ENCODE measurements at places on chromosomes 7 and 10.

DNA sequence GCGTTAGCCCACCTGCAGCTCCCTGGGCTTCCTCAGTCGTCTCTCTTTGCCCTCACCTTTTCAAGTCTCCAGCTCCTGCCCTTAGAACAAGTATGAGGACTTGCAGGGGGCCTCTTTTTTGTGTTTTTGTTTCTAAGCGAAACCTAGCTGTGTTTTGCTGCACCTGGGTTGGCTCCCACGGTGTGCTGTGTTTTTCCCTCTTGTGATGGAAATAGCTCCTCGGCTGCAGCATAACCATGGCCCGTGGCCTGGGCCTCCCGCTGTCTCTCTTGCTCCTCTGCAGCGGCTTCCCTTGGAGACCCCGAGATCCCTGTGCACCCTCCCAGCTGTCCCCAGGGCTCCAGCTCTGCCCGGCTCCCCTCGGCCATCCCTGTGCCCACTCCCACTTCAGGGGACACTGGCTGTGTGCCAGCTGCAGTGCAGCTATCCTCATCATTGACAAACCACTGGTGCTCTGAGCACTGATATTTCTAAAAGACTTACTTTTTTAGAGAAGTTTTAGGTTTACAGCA is 75.6 kb upstream of the TCERG1L start:
- no peaks in the 10 kb centered on the region for H3K4me1 ChIP-seq
- peak; percentile 12 for DNase-seq
- H3K27me3 ChIP-seq: no peaks in the 10 kb centered on the region
- no peak overlapping the region for H3K4me3 ChIP-seq

GRCh38 chr10:42932116-42932515 is 144.8 kb upstream of the RET start:
- H3K36me3 ChIP-seq: no peaks in the 10 kb centered on the region
- H3K27me3 ChIP-seq: peaks cover 82% of the 10 kb centered on the region
- H3K4me1 ChIP-seq: peaks cover 18% of the 10 kb centered on the region
- no peak overlapping the region for H3K4me3 ChIP-seq
- DNase-seq: no peak

DNA sequence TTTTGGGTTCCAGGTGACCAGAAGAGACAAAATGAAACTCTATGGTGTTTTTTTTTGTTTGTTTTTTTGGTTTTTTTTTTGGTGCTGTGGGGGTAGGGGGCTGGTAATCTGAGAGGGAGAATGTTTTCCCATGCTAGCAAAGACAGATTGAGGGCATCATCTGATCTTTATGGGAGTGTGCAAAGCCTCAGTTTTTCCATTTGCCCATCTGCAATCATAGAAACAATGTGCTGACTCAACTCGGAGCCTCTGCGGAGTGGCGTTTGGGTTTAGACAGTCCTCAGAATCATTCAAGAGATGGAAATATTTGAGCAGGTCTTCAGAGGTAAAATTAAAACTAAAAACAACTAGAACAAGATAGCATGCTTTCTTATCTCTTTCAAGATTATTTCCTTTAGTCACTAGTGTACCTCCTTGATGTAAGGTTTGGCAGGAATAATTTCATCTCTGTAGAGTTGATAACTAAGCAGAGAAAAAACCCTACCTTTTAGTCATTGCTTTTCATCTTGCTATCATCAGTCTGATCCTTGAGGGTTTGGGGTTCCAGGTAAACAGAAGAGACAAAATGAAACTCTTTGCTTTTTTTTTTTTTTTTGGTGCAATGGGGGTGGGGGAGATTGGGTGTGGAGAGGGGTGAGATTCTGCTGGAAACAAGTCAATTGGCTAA is 18.0 kb downstream of the CNNM2 start:
- no peak overlapping the region for H3K27ac ChIP-seq
- no peak overlapping the region for H3K4me3 ChIP-seq
- peaks cover 8% of the 10 kb centered on the region for H3K36me3 ChIP-seq
- H3K4me1 ChIP-seq: no peaks in the 10 kb centered on the region
- DNase-seq: no peak

DNA sequence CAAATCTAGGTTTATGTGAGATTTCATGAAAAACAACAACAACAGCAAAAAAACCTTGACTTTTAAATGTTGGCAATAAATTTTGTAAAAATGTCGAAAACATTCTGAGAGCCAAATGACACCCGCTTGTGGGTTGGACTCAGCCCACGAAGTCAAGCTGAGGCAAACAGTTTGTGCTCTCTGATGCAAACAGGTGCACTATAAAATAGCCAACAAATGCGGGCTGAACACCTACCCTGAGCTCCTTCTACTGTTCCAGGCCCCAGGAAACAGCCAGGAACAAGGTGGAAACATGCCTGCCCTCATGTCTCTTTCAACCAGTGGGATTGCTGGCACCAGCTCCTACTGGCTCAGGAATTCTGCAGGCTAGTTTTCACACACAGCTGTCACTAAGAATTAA is 105.0 kb upstream of the ZNF716 start:
- H3K36me3 ChIP-seq: no peaks in the 10 kb centered on the region
- H3K27me3 ChIP-seq: no peaks in the 10 kb centered on the region
- no peak overlapping the region for H3K27ac ChIP-seq
- H3K4me3 ChIP-seq: no peak overlapping the region
- DNase-seq: no peak

DNA sequence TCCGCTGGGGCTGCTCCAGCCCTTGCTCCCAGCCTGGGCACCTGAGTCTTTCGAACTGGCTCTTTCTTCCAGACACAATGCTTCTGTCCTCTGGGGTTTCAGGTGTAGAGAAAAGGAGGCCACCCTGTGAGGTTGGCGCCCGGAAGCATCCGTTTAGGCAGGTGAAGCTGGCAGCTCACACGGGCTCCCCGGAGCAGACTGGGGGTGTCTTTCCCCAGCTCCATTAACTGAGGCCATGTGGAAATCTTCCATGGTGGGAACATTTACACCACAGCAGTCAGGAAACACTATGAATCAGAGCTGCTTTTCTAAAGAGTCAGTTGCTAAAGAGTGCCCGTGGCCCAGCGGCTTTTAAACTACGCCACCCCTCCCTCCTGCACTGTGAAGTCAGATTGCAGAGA is 29.2 kb downstream of the PRKAG2 start:
- peaks cover 51% of the 10 kb centered on the region for H3K4me1 ChIP-seq
- H3K27ac ChIP-seq: no peak overlapping the region
- peaks cover 6% of the 10 kb centered on the region for H3K36me3 ChIP-seq
- DNase-seq: no peak

- no peaks in the 10 kb centered on the region for H3K36me3 ChIP-seq
- no peaks in the 10 kb centered on the region for H3K27me3 ChIP-seq
- H3K4me3 ChIP-seq: no peak overlapping the region
- H3K27ac ChIP-seq: peak overlapping the region; percentile 69
- DNase-seq: peak; percentile 22
Measured at GRCh38 chr10:43128958-43129706, 9.1 kb upstream of the CSGALNACT2 start.

Data from stomach (tissue), 19 donors.